ENCODE measurements at places on chromosomes 6 and 20.

GRCh38 chr20:23232679-23233308 lies 117.8 kb upstream of the NXT1 start:
- no peak for DNase-seq

DNA sequence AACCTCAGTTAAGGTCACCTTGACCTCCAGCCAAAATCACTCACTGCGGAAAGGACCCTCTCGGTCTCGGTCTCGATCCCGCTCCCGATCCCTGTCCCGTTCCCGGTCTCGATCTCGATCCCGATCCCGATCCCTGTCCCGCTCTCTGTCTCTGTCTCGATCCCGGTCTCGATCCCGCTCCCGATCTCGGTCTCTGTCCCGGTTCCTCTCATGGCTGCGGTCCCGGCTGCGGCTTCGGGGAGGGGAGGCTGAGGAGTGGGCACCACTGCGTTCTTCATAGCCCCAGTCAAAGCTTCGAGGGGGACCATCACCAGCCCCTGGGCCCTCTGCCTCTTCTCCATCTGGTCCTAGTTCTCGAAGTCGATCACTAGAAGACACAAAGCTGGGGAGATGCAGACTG lies 4.3 kb downstream of the NELFE start:
- no peak for DNase-seq

- no peak for DNase-seq
These were observed 11.5 kb upstream of the CCDC170 start for GRCh38 chr6:151482290-151482689.

GRCh38 chr20:4324611-4325243 lies 309.4 kb upstream of the RNF24 start:
- DNase-seq = no peak

GRCh38 chr6:87789198-87789899 lies 87.3 kb upstream of the AKIRIN2 start:
- DNase-seq = no peak

DNA sequence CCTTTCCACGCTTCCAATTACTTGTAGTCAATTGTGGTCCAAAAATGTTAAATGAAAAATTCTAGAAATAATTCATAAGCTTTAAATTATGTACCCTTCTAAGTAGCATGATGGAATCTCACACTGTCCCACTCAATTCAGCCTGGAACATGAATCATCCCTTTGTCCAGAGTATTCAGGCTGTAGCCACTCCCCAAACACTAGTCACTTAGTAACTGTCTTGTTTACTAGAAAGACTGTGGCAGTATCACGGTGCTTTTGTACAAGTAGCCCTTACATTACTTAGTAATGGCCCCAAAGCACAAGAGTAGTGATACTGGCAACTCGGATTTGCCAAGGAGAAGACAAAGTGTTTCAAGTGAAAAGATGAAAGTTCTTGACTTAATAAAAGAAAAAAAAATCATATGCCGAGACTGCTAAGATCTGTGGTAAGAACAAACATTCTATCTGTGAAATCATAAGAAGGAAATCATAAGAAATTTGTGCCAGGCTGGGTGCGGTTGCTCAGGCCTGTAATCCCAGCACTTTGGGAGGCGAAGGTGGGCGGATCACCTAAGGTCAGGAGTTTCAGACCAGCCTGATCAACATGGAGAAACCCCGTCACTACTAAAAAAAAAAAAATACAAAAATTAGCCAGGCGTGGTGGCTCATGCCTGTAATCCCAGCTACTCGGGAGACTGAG lies 168.5 kb upstream of the SIM1 start:
- no peak for DNase-seq

Measured in H1 (cell line).